ENCODE measurements at places on chromosomes 7 and 10. TPM values are rescaled to one million over a fixed set of nuclear protein-coding genes. Genes with fewer than 3 reads are reported as not detected.

DNA sequence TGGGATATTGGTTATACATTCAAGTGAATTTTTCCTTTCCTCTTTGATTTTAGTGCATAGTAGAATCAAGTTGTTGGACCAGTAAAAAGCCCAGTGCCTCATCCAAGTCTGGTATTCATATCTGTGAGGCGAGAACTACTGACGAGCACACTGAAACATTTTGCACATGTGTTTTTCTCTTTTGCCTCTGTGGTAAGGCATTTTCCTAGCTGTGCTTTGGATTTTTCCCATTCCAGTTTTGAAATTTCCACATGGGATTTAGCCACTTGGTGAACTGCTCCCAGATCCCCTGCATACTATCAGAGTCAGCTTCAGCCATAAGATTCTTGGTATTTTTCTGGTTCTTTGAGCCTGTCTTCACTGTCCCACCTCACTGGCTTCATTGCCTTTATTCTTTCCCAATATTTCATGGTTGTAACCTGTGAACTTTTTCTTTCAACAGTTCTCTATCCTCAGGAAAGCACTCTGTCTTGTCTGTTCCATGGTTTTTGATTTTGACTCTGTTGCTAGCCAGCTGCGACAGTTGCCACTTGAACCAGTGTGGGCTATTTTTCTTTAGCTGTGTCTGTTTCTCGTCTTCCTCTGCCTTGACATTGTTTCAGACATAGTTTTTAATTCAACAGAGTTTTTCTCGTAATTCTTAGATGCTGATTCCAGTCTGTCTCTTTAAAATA, 239.0 kb downstream of the REEP3 start:
- no peak for DNase-seq

DNA sequence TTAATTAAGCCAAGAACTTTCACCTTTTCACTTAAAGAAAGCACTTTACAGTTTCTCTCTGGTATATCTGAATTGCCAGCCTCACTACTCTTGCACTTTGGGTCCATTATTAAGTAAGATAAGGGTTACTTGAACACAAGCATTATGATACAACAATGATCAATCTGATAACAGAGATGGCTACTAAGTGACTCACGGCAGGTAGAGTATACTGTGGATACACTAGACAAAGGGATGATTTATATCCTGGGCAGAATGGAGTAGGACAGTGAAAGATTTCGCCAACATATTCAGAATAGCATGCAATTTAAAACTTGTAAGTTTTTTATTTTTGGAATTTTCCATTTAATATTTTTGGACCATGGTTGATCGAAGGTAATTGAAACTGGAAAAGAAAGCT, 34.3 kb upstream of the ITGB8 start:
- no peak for DNase-seq

GRCh38 chr10:11230498-11231167, 213.0 kb downstream of the CELF2 start:
- no peak for DNase-seq

- no peak for DNase-seq
Measured at GRCh38 chr7:2978408-2978807, 65.3 kb downstream of the CARD11 start.

MACC1 gene
- not detected for total RNA-seq
